A549 (cell line): ENCODE measurements at places on chromosomes 12 and 14.

DNA sequence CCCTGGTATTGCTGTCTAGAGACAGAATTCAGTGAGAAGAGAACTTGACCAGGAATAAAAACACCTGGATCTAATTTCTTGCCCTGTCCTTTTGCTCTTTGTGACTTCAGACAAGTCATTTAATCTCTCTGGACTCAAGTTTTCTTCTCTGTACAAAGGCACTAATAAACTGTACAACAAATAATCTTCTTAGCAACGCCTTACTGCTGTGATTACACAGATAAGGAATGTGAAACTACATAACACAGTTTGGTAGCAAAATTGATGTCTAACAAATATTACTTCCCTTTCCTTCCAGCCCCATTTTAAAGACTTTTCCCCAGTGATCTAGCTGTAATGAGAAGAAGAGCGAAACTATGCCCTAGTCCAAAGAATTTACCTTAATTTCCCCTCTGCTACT, 69.3 kb downstream of the BCAT1 start:
- no peak for DNase-seq

GRCh38 chr14:97301931-97302559, 504.9 kb downstream of the VRK1 start:
- no peak for DNase-seq

DNA sequence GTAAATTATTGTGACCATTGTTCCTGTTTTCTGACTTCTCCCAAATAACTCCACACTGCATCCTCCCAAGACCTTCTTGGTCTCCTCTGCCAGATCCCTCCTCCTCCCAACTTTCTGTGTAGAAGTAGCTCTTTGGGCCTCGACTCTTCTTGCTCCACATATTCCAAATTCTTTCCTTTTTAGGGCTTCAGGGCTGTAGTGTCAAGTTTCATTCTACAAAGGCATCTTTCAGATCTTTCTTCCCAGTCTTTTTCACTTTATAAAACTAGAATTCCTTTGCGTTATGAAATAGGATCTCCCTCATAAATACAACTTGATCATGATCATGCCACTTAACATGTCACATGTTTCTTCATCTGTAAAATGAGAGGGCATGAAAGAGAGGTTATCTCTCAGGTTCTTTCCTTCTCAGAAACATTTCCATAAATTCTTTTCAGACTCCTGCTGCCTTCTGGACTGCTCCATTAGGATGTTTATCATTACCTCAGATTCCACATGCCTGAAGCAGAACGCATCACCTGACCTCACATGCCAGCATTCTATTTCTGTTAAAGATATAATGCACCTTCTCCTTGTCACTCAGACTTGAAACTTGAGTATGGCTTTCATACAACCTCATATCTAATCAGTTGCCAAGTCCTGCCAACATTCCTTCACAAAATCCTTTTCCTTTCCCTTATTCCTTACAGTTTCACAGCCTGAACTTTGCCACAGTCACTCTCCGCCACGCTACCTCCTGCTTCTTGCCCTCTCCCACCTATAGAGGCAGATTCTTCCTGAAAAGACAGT, 8.5 kb downstream of the SLC38A1 start:
- DNase-seq, result no peak

DNA sequence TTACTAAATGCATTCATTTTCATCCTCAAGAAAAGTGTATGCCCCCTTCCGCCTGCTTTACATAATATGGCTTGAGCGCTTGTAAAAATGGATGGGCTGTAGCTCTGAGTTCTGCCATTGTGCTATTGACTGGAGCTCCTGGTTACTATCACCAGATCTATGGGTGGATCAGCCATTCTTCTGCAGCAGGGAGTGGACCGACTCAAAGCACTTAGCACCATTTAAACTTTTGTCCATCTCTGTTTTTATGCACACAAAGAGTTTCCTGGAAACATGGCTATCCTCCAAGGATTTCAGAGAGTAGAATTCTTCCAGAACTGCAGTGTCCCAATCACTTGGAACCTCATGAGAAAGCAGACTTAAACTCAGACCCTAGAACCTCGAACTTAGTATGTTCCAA, 4.5 kb upstream of the NUMB start:
- no peak for DNase-seq

DNA sequence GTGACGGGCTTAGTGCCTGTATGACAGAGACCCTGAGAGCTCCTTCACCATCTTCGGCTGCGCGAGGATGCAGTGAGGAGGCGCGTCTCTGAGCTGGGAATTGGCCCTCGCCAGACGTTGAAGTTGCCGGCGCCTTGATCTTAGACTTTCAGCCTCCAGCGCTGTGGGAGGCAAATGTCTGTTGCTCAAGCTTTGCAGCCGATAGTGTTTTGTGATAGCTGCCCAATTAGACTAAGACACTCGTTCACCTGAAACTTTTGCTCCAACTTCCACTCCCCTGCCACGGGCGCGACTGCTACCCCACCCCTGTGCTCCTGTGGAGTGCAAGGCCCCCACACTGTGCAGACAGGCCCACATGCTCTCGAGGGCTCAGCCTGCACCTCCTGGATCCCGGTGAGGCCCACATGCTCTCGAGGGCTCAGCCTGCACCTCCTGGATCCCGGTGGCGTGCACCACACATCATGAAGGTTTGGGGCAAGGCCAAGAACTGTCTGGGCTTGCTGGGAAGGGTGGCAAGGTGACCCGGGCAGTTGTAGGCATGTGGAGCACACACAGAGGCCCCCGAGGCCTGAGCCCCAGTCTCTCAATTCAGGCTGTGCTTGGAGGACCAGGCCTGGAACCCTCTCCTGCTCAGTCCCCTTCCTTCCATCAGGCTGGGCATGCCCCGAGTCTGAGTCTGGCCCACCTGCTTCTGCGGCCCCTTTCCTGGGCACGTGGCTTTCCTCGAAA, 324.6 kb downstream of the TMEM121 start:
- no peak for DNase-seq

- DNase-seq, result no peak
Observed at GRCh38 chr14:29030121-29030520, 263.5 kb downstream of the FOXG1 start.

DNA sequence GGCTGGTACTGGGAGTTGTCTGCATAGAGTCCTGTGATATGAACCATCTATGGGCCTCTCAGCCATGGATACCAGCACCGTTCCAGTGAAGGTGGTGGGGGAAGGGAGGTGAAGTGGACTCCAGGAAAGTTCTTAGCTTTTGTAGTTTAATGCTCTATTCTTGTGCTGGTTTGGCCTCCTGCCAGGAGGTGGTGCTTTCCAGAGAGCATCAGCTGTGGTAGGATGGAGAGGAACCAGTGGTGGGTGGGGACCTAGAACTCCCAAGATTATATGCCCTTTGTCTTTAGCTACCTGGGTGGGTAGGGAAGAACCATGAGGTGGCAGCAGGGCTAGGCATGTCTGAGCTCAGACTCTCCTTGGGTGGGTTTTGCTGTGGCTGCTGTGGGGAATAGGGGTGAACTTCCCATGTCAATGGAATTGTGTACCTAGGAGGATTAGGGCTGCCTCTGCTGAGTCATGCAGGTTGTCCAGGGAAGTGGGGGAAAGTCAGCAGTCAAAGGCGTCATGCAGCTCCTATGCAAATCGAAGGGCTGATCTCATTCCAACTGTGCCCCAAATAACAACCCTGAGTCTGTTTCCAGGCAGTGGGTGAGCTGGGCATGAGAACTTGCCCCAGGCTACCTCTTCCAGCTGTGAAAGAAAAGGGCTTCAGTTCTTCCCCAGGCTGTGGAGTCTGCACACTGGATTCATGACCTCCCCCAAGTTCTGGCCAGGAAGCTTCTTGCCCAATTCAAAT, 14.2 kb downstream of the GZMH start:
- peak; percentile 9 for DNase-seq

GRCh38 chr14:72332046-72332445, 399.8 kb downstream of the RGS6 start:
- no peak for DNase-seq

DNA sequence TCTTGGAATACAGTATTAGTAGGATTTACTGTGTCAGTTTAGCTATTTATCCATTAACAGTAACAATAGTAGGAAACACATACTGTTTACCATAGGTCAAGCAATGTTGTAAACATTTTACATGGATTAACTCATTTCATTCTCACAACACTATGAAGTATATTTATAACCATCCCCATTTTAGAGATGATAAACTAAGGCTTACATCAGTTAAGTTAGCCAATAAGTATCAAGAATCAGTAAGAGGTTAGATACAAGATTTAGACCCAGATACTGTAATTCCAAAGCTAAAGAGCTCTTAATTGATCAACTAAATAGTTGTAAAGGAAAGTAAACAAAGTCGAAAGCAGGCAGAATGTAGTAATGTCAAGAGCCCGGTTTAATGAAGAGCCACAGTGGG, 1.1 kb downstream of the SYNJ2BP start:
- DNase-seq, result no peak

DNA sequence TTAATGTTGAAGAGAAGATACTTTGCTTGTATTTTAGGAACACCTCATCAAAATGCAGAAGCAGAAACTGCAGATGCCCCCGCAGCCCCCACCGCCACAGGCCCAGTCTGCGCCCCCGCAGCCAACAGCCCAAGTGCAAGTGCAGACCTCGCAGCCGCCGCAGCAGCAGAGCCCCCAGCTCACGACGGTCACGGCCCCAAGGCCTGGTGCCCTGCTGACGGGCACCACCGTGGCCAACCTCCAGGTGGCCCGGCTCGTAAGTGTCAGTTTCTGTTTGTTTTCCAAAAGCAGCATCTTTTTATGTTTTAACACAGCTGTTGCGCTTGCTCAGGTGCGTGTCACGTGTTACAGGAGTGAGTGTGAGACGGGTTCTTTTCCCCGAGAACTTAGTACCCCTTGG, 79.5 kb downstream of the DDX51 start:
- DNase-seq, result no peak

DNA sequence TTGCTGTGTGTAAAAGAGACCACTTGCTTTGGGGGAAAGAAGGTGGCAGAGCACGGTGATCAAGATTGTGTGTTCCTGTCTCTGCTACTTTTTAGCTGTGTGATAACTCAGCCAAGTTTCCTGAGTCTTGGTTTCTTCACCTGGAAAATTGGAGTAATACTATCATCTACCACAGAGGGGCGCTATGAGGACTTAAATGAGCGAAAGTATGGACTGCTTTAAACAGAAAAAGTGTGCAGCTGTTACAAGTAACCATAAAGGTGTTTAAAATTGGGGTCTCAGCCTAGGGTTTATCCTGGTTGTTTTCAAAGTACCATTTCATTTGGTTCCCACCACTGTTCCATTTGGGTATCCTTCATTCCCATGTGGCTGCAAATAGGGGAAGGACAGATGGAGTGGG, 65.9 kb upstream of the WSCD2 start:
- peak; percentile 6 for DNase-seq

DNA sequence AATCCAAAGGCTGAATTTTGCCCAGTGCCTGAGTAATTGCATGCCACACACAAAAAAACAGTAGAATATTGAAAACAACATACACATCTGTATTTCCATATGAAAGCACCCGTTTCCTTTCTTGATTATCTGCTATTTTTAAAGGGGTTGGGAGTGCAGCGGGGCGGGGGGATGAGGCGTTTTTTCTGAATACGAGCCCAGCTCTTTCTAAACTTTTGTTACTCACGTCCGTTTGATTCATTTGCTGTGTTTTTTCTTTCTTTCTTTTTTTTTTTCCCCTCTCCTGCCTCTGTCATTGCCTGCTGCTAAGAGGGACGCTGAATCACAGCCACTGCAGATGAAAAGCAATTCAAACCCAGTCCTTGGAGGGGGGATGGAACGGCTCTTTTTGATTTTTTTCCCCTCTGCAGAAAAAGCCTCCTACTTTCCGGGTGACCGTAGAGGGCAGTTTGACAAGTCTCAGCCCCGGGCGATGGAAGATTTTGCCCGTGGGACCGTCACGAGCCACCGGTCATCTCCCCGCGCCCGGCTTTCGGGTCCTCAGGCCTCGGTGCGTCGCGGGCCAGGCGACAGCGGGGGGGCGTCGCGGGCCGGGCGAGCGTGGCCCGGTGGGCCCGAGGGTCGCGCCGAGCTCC, 572 bp upstream of the RASSF8 start:
- peak; percentile 27 for DNase-seq

- no peak for DNase-seq
Observed at GRCh38 chr14:99380991-99381687, 99.5 kb downstream of the SETD3 start.

- DNase-seq, result no peak
Observed at GRCh38 chr12:80857311-80857710, 80.4 kb downstream of the LIN7A start.

GRCh38 chr12:55728939-55729818, at the start of gene CD63:
TSS of gene CD63 (minus strand) at chr12:55729009. CDS start at chr12:55728341, 668 bp downstream.
- DNase-seq, result peak; percentile 91

DNA sequence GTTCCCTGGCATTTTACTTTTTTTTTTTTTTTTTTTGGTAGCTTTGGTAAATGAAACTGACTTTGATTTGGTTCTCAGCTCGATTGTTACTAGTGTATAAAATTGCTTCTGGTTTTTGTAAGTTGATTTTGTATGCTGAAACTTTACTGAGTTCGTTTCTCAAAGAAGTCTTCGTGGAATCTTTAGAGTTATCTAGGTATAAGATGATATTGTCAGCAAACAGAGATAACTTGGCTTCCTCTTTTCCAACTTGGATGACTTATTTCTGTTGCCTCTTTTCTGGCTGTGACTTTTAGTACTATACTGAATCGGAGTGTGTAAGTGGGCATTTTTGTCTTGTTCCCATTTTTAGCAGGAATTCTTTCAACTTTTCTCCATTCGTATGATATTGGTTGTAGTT, 28.1 kb downstream of the USP15 start:
- DNase-seq, result no peak

DNA sequence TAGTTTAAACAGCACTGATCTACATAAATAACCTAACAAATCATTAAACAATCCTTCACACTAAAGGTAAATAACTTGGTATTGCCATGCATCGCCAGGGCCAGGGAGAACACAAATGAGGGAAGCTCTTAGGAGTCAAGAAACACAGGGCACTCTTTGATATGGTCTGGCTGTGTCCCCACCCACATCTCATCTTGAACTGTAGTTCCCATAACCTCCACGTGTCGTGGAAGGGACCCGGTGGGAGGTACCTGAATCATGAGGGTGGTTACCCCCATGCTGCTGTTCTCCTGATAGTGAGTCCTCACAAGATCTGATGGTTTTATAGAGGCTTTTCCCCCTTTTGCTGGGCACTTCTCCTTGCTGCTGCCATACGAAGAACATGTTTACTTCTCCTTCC, 17.3 kb downstream of the TMEM132D start:
- DNase-seq, result no peak
